Islet precursor cell (in vitro differentiated cells): ENCODE measurements at places on chromosomes 1 and 21.

- DNase-seq = no peak
These were observed 75.6 kb downstream of the NEK7 start for GRCh38 chr1:198232378-198232777.

- DNase-seq = no peak
These were observed 9.9 kb upstream of the HAO2 start for GRCh38 chr1:119358636-119359035.

DNA sequence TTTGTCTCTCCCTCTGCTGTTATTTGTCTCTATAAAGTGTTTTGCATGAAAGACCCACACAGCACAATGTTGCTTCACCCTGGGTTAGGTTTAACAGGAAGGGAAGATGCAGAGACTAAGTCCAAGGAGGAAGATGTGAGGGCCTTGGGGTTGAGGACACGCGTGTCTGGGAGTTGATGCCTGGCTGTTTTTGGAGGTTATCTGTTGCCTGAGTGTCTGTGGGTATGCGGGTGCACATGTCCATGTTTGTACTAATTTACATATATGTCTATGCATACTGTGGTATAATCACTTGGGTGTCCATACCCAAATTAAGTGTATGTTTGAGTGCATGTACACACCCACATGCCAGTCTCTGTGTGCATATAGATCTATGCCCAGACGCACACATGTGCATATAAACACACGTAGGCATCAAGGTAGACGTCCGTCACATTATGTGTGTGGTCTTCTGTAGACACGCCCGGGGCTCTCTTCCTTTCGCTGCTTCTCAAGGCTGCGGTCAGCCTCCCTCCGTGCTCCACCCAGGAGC lies 962 bp upstream of the MAN1C1 start:
- no peak for DNase-seq

DNA sequence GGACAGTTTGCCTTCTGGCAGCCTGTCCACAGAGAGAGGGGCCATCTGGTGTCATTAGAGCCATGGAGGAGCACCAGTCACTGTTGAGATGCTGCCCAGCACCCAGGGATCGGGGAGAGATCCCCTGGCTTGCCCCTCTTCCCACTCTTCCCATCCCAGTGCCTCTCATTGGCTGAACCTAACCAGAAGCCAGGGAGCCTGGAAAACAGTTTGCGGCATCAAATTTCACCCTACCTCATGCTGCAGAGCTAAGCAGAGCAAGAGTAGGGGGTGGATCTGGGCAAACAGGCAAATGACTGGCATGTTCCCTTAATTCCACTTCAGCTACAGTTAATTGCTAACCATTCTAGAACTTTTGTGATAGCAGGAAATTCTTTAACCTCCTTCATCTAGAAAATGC lies 19.1 kb downstream of the TRAF5 start:
- DNase-seq = peak; percentile 78

DNA sequence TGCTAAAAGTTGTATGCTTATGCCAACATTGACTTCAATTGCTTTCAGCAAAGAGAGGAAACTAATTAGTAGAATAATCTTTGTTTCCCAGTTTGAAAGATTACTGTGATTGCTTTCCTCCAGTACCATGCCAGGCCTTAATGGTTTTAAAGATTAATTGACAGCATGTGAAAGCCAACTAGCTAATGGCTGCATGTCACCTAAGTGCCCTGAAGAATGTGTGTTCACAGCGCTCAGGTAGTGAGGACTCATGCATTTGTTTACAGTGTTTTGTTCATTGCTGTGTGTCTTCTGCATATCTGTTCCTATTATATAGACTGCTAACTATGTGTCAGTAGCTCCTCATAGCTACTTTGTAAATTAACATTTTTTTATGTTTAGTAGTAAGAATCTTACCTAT lies 335.6 kb downstream of the LRRIQ3 start:
- no peak for DNase-seq

- no peak for DNase-seq
These were observed 1.7 kb upstream of the MIB2 start for GRCh38 chr1:1613509-1614082.

DNA sequence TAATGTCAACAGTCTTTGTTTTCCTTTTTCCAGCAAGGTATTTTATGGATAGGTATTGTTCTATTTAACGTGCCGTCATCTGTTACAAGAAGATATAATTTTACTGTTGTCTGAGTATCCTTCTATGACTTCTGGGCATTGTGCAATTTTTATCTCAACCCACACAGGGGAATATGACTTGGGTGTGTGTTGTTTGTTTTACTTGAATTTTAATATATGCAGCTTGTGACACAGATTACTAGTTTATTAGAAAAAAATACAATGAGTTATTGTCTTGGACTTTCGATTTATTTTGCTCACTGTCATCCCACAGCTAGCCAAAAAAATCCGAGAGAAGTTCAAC lies 111.9 kb downstream of the CACHD1 start:
- no peak for DNase-seq
